Left lobe of liver (tissue), 2 donors: ENCODE measurements at places on chromosomes 11 and 22. TPM values are rescaled to one million over a fixed set of nuclear protein-coding genes. Genes with fewer than 3 reads are reported as not detected.

C11orf52 gene
- total RNA-seq = 11.8 TPM

OR10A2 gene
- not detected for total RNA-seq

HEPN1 gene
- total RNA-seq = not detected

MYRF gene
- total RNA-seq = 15.9 TPM

OR8G5 gene
- not detected for total RNA-seq

LRP4 gene
- 0.50 TPM for total RNA-seq

OOSP3 gene
- not detected for total RNA-seq

CRYBA4 gene
- total RNA-seq = not detected
